ENCODE measurements at places on chromosomes 3 and 15. TPM values are rescaled to one million over a fixed set of nuclear protein-coding genes. Genes with fewer than 3 reads are reported as not detected.
A peak's percentile ranks its signal among the peaks of the same experiment; 100 is the strongest.

PLIN1 gene
- total RNA-seq: 1.0 TPM

DNA sequence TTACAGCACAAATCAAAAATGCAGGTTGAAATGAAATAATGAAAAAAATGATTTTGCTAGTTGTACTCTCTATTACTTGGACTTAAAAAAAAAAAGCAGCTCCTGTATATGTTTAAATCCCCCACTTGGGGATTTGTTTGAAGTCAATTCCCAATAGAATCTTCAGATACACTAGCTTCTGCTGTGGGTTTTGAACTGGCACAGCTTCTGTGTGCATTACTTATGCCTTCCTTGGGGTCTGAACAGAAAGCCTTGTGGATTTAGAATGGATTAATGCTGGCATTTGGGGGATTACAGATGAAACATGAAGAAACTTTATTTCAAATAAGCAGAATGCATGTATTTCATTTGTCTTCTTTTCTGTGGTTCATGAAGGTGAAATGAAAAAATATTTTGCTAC, 513.2 kb upstream of the TBL1XR1 start:
- H3K27ac ChIP-seq: no peak overlapping the region
- H3K4me1 ChIP-seq: no peaks in the 10 kb centered on the region
- H3K4me3 ChIP-seq: no peak overlapping the region
- H3K27me3 ChIP-seq: no peaks in the 10 kb centered on the region
- DNase-seq: no peak
- H3K36me3 ChIP-seq: no peaks in the 10 kb centered on the region

- DNase-seq: peak; percentile 38
- no peak overlapping the region for H3K27ac ChIP-seq
- no peaks in the 10 kb centered on the region for H3K36me3 ChIP-seq
- peaks cover 61% of the 10 kb centered on the region for H3K4me1 ChIP-seq
These were observed 7.6 kb downstream of the BAHD1 start for GRCh38 chr15:40448354-40448753.

DNA sequence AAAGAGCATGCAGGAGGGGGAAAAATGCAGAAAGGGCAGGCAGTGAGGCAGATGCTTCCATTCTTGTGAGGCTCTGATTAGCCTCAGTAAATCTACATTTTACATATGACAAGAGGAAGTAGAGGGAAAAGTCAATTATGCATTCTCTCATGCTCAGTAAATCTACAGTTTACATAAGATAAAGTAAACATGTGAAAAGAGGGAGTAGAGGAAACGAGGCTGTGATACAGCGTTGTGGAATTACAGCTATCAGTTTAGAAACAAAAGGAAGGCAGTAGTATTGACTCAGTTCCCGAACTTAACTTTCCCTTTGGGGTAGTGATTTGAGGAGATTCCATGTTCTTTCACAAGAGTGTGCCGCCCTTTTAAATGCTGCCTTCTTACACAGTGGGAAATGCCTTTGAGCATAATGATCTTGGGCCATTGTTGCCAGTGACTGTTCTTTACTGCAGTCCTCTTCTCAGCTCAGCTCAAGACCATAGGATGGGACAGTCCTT, 39.3 kb downstream of the OSTN start:
- H3K27me3 ChIP-seq: no peaks in the 10 kb centered on the region
- H3K36me3 ChIP-seq: no peaks in the 10 kb centered on the region
- peaks cover 6% of the 10 kb centered on the region for H3K4me1 ChIP-seq
- H3K27ac ChIP-seq: no peak overlapping the region

DNA sequence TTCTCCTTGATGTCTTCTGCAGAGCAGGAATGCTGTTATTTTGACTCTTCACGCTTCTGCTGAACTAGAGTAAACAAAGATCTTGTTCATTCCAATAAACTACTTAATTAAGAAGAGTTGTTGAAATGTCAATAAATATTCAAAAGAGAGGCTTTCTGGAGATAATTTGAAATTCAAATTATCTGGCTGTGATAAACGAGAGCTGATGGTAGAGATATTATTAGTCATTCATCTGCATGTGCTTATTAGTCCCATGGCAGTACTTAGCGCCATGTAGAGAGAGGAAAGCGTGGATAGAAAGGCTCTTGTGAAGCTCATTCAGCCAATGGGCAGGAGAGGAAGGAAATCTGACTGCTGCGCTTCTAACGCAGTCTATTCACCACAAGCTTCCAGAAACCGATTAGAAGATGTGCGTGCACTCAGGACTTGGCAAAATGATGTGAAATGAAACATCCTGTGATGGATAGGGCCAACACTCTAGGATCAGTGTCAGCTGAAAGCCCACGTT, 251.1 kb downstream of the GABRB3 start:
- H3K4me3 ChIP-seq: no peak overlapping the region
- H3K4me1 ChIP-seq: no peaks in the 10 kb centered on the region
- H3K27ac ChIP-seq: no peak overlapping the region
- no peaks in the 10 kb centered on the region for H3K27me3 ChIP-seq
- DNase-seq: no peak

GRCh38 chr3:181290941-181291340, 301.4 kb upstream of the DNAJC19 start:
- no peak for DNase-seq
- no peak overlapping the region for H3K27ac ChIP-seq
- H3K4me3 ChIP-seq: no peak overlapping the region
- no peaks in the 10 kb centered on the region for H3K27me3 ChIP-seq

- H3K27me3 ChIP-seq: peaks cover 46% of the 10 kb centered on the region
- no peaks in the 10 kb centered on the region for H3K36me3 ChIP-seq
- no peak for DNase-seq
- H3K27ac ChIP-seq: no peak within 1 kb of the TSS
These were observed at the start of the genes OSBPL10 and ZNF860 for GRCh38 chr3:31981206-31982181. TSS of gene OSBPL10 (minus strand) at chr3:31981262. CDS start at chr3:31981179, 83 bp downstream. TSS of gene ZNF860 (plus strand) at chr3:31981750. CDS start at chr3:31989080, 7,330 bp downstream.

GRCh38 chr15:66400351-66400774, 13.7 kb downstream of the MAP2K1 start:
- peaks cover 45% of the 10 kb centered on the region for H3K4me1 ChIP-seq
- no peak for DNase-seq
- no peak overlapping the region for H3K27ac ChIP-seq
- H3K36me3 ChIP-seq: no peaks in the 10 kb centered on the region
- no peak overlapping the region for H3K4me3 ChIP-seq

NRG4 gene
- total RNA-seq: 0.21 TPM

GRCh38 chr3:143203848-143204247, 84.3 kb downstream of the CHST2 start:
- H3K4me3 ChIP-seq: no peak overlapping the region
- no peak overlapping the region for H3K27ac ChIP-seq
- DNase-seq: no peak
- peaks cover 19% of the 10 kb centered on the region for H3K4me1 ChIP-seq

GRCh38 chr15:69723404-69724096, 270.9 kb downstream of the RPLP1 start:
- peaks cover 15% of the 10 kb centered on the region for H3K27me3 ChIP-seq
- peaks cover 73% of the 10 kb centered on the region for H3K4me1 ChIP-seq
- DNase-seq: no peak
- H3K27ac ChIP-seq: no peak overlapping the region
- H3K4me3 ChIP-seq: no peak overlapping the region
- no peaks in the 10 kb centered on the region for H3K36me3 ChIP-seq

GRCh38 chr3:121330118-121330517, 215.7 kb downstream of the POLQ start:
- H3K4me1 ChIP-seq: no peaks in the 10 kb centered on the region
- H3K27me3 ChIP-seq: no peaks in the 10 kb centered on the region

DNA sequence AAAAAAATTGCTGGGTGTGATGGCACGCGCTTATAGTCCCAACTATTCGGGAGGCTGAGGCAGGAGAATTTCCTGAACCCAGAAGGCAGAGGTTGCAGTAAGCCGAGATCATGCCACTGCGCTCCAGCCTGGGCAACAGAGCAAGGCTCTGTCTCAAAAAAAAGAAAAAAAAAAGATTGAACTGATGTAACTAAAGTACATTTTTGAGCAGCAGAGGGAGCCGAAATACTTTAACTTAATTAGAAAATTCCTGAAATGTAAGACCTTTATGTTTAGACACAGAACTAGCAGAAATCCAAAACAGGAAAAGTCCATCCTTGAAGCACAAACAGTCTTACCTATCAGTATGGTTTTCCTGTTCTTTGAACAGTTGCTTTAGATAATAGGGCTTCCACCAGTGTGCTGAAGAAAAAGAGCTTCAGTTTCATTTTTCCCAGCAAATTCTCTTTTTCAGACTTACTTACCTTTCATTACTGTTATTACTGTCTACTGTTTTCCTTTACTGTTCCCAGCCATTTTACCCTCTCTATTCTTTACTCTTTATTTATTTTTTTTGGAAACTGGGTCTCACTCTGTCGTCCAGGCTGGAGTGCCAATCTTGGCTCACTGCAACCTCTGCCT, 33.4 kb upstream of the ZNF609 start:
- no peak overlapping the region for H3K4me3 ChIP-seq
- H3K4me1 ChIP-seq: peaks cover 17% of the 10 kb centered on the region
- H3K36me3 ChIP-seq: peaks cover 12% of the 10 kb centered on the region
- DNase-seq: no peak
- no peaks in the 10 kb centered on the region for H3K27me3 ChIP-seq
- peak overlapping the region; percentile 51 for H3K27ac ChIP-seq

DNA sequence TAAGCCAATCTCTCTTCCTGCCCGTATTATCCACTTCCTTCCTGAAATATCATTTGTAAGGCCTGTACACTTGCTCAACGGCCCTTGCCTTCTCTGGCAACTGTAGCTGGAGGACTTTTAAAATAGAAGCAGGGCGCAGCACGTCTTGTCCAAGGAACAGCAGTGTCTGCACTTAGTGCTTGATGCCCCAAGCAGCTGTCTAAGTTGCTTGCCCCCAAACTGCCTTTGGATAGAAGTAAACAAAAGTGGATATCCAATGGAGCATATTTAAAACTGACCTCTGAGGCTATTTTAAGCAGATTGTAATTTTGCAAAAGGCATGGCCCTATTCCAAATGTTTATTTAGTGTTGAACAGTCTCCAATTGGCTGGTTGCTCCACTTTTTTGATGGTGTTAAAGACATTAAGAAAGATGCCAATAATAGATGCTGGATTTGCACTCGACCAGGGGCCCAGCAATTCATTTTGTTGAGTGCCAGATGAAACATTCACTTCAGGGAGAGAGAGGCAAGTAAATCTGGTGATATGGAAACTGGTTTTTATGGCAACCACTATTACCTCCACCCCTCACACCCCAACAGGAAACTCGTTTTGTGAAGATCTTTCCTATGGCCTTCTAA, 526.8 kb upstream of the TBL1XR1 start:
- no peak overlapping the region for H3K4me3 ChIP-seq
- H3K27ac ChIP-seq: peak overlapping the region; percentile 47
- H3K27me3 ChIP-seq: no peaks in the 10 kb centered on the region
- H3K4me1 ChIP-seq: peaks cover 28% of the 10 kb centered on the region
- DNase-seq: no peak

DNA sequence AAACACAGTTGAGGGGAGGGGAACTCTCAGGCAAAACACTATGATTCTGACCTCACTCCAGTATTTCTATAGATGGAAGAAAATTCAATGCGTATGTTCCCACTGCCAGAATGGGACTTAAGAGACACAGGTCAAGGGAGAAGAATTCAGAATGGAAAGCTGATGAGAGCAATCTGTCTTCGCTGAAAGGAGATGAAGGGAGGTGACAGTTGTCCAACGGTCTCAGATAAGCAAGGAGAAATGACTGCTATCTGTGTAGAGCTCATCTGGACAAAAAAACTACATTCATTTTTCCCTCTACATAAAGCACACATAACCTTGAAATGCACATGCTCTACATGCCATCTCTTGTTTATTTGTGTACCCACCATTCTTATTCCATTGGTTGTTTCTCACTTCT, 405.1 kb downstream of the LSAMP start:
- no peak for DNase-seq
- no peak overlapping the region for H3K4me3 ChIP-seq
- no peaks in the 10 kb centered on the region for H3K27me3 ChIP-seq
- no peaks in the 10 kb centered on the region for H3K36me3 ChIP-seq
- H3K4me1 ChIP-seq: no peaks in the 10 kb centered on the region

RLBP1 gene
- total RNA-seq: 0.48 TPM

GRCh38 chr3:64405211-64405835, 180.1 kb upstream of the PRICKLE2 start:
- H3K27ac ChIP-seq: no peak overlapping the region
- no peaks in the 10 kb centered on the region for H3K36me3 ChIP-seq
- no peak overlapping the region for H3K4me3 ChIP-seq
- no peaks in the 10 kb centered on the region for H3K4me1 ChIP-seq
- no peaks in the 10 kb centered on the region for H3K27me3 ChIP-seq

GRCh38 chr15:52714968-52715367, 35.8 kb upstream of the ATOSA start:
- no peak overlapping the region for H3K4me3 ChIP-seq
- H3K4me1 ChIP-seq: no peaks in the 10 kb centered on the region
- no peak overlapping the region for H3K27ac ChIP-seq
- no peak for DNase-seq
- H3K36me3 ChIP-seq: no peaks in the 10 kb centered on the region

WDR93 gene
- not detected for total RNA-seq

DNA sequence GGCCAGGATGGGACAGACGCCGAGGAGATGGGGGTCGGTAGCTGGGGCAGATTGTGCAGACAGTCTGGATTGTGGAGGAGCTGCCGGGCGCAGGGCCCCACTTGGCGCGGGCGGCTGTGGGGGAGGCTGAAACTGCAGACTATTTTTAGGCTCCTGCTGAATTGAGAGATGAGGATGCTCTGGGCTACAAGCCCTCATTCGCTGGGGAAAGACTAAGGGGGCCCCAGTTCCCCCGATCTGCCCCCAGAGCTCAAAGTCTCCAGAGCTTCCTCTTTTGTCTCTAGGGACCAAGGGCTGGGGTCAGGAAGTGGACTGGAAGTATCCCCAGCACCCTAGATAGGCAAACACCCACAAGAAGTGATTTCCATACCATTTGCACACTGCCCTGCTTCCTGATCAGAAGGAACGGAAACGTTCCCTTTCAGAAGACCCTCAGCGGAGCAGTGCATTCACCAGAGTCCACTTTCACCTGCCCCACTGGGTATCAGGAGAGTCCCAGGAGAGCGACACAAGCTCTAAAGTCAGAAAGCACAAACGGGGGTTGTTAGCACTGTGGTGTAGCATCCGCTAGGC, 29.7 kb downstream of the SEMA7A start:
- H3K4me3 ChIP-seq: peak overlapping the region; percentile 81
- peaks cover 71% of the 10 kb centered on the region for H3K4me1 ChIP-seq
- no peaks in the 10 kb centered on the region for H3K36me3 ChIP-seq

All from natural killer cell treated with Interleukin-12 subunit alpha and Interleukin-12 subunit beta and Interleukin-15 and Interleukin-18, amount 100 ng/mL, for 72 hours (primary cell).